Activated effector memory CD4-positive, alpha-beta T cell treated with Interleukin-2 at 50 U/mL for 16 hours (primary cell): ENCODE measurements at places on chromosomes 1 and 21.

DNA sequence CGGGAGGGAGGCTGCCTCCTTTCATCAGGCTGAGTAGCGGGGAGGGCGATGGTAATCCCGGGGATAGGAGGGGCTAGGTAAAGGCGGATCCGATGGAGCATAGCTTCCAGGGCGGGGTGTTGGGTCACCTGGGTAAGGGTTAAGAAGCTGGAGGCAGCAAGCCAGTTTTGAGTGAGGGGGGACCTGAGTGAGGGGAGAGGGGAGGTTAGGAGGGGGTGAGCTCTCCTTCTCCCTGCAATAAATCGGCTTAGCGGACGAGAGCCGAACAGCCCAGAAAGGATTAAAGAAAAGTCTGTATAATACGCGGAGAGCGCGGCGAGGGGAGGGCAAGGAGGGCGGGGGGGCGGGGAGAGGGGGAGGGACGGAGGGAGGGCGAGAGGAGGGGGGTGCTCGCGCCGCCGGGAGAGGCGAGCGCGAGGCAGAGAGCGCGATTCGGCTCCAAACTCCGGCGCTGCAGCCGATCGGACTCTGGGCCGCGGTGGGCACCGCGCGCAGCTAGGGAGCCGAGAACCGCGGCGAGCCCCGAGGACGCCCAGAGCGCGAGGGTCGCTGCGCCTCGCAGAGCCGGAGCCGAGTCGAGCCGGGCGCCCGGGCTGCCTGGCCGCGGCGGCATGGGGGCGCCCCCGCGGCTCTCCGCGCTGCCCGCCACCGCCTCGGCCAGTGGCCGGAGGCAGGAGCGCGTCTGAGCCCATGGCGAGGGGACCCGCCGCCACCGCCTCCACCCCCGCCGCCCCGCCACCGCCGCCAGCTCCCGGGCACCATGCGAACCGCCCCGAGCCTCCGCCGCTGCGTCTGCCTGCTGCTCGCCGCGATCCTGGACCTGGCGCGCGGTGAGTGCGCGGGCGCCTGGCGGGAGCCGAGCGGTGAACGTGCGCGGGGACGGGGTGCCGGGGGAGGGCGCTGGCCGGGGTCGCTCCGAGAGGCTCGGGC lies at the start of gene IGSF21:
IGSF21 (plus strand) TSS at position 430 of the 930 bp plus-strand sequence; CDS start at position 761, 331 bp downstream.
- no peak for DNase-seq

DNA sequence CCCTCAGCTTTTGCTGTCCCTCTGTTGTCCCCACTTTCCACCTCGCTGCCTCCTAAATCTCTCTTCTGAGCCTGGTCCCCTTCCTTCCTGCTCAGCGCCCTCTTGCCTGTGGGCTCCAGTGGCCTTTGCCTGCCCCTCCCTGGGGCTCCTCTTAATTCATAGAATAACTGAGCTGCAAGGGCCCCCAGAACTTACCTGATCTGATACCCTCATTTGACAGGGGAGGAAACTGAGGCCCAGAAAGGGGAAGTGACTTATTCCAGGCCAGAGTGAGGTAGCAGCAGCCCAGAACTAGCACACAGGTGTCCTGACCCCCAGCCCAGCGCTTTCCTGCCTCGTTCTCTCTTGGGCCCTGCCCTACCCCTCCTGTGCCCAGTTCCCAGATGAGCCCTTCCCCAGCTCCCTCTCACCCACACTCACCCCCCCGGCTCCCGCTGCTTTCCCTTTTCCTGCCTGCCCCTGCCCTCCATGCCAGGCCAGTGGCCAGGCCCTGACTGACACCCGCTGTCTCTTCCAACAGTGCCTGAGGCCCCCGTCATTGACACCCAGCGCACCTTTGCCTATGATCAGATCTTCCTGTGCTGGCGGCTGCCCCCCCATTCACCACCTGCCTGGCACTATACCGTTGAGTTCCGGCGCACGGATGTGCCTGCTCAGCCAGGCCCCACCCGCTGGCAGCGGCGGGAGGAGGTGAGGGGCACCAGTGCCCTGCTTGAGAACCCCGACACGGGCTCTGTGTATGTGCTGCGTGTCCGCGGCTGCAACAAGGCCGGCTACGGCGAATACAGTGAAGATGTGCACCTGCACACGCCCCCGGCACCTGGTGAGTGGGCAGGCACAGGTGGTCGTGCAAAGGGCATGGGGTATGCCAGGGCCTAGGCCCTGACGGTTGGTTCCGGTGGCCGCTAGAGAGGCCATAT lies 5.7 kb downstream of the TRIM46 start:
- no peak for DNase-seq

- no peak for DNase-seq
Measured at GRCh38 chr1:2788506-2789163, 12.9 kb downstream of the TTC34 start.

- no peak for DNase-seq
Measured at GRCh38 chr1:210770396-210770984, 363.5 kb downstream of the KCNH1 start.

DNA sequence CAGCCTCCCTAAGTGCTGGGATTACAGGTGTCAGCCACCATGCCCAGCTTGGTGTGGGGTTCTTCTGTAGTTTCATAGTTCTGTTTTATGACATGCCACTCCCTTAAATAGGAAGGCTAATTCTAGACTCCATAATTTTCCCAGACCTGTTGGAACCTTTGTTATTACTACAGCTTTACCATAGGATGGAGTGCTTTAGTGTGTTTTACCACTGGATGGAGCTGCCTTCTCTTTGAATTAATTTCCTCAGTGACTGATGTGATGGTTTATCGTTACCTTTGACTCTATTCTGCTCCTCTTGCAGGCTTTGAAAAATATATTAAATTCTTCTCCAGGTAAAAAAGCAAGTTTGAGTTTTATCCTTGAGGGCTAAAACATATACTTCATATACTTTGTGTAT lies 84.6 kb upstream of the NEK7 start:
- no peak for DNase-seq

- no peak for DNase-seq
Measured at GRCh38 chr21:30760776-30761175, 5.5 kb upstream of the KRTAP21-1 start.

DNA sequence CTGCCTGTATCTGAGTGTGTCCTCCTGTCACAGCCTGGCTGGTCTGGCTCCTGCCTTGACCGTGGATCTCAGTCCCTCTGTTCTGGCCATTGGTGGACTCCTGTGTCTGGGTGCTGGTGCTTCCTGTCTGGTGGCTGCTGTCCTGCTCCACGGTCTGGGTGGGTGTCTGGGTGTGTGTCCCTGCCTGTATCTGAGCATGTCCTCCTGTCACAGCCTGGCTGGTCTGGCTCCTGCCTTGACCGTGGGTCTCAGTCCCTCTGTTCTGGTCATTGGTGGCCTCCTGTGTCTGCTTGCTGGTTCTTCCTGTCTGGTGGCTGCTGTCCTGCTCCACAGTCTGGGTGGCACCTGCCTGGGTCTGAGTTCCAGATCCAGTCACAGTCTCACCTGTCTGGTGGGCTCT lies 4.0 kb downstream of the CRNN start:
- no peak for DNase-seq

DNA sequence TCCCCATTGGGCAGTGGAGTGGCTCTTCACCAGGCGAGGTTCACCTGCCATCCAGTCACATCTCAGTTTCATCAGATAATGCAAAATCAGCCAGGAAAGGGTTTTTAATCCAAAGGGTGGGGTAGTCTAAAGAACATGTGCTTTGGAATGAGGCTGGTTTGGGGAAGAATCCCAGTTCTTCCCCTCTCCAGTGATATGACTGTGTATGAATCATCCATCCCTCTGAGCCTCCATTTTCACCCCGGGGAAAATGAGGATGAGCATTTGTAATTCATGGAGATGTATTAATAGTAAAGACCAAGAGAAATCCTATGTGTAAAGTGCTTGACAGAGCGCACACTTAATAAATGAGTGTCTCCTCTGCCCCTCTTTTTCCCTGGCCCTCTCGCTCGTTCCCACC lies 215.1 kb upstream of the FGGY start:
- DNase-seq: no peak

GRCh38 chr1:19124273-19124672 lies 85.8 kb downstream of the UBR4 start:
- no peak for DNase-seq

DNA sequence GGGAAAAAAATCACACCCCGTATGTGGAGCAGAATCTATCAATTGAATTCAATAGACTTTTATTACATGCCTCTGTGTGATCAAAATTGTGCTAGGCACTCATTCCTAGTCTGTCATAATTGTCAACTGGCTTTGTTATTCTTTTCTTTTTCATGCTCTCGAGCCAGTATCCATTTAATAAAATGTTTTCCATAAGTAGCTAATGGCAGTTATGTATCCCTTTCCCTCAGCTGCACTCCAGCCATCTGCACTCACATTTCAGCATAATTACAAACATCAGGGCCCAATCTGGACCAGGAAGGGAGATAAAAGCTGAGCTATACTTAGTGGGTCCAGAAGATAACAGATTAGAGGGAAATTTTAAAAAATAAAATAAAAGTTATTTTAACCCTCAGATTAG lies 15.9 kb downstream of the RGS5 start:
- no peak for DNase-seq

DNA sequence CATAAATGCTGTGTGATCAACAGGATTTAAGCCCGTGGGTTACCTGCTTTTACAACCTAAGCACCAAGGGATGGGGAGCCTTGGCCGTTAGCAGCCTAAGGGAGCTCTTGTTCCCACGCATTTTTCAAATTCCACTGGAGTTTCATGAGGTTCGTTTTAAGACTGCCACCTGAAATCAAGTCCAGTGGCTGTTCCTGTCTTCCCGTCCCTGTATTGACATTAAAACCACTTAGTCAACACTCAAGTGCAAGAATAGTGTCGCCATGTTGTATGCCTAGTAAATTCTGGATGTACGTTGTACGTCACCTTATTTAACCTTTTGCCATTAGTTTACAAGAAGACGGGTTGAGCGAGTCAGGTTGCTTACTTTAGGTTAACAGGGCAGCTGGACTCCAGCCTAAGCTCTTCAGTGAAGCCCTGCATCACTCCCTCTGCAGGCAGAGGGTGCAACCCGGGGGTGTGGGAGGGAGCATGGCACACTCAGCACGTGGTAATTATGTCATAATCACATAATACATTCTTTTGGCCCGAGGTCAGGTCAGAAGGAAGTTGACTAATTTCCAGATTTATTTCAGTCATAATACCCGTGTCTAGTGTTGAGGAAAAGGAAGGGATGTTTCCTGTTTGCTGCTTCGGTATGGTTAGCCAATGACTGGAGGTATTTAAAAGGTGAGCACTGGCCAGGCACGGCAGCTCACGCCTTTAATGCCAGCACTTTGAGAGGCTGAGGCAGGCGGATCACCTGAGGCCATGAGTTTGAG lies 42.5 kb downstream of the CNST start:
- DNase-seq: no peak

DNA sequence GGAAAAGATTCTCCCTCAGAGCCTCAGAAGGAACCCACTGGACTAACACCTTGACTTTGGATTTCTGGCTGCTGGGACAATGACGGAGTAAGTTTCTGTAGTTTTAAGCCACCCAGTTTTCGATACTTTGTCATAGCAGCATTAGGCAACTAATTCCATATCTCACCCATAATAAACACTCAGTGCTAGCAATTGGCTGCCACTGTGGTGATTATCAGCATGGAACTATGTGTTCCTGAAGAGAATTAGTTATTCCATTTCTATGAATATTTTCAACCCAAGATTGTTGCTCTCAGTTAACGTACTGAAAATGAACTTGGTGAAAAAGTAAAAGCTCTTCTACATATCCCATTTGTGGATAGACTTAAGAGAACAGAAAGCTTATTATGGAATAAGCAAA lies 299.3 kb downstream of the DISC1 start:
- DNase-seq: no peak

DNA sequence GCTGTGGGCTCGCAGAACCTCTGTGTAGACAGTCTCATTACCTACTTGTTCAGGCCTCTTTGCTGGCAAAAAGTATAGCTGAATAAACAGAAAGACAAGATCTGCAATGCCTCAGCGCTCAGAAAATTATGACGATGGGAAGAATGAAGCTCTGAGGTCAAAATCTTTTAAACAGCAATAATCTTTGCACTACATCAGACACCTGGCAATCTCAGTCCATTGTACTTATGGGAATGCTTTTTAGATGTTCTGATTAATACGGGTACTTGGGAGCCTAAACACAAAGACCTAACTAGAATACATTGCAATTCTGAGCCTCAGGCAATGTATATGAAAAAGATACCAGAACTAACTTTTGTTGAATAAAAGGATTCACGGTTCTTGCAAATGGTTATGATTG lies 410.7 kb downstream of the SMYD3 start:
- no peak for DNase-seq

DNA sequence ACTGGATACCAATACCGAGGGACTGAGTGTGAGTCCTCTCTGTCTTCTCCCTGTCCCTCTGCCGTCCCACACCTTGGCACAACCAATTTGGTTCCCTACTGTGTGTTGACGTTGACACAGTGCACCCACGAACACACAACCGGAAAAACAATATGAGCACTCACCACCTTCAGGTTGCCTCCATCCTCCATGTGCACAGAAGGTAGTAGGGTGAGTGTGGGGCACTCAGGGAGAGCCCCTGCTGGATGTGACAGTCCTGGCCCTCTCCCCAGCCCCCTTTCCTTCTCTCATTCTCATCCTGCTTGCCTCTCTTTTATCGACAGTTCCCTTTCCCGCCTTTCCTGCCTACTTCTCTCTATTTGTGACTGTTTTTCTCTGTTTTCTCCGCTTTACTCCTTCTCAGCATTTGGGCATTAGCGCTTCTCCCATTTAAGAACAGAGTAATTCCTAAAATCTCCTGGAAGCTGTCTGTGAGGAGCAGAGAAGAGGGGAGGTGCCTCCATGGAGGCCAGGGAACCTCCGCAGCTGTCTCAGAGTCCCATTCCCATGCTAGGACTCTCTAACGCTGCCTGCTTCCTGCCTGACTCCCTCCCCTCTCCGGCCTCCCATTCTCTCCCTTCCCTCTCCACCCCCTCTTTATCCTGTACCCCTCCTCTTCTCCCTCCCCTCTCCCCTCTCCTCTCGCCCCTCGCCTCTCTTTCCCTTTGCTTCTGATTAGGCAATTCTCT lies 16.4 kb downstream of the CADM3 start:
- no peak for DNase-seq

DNA sequence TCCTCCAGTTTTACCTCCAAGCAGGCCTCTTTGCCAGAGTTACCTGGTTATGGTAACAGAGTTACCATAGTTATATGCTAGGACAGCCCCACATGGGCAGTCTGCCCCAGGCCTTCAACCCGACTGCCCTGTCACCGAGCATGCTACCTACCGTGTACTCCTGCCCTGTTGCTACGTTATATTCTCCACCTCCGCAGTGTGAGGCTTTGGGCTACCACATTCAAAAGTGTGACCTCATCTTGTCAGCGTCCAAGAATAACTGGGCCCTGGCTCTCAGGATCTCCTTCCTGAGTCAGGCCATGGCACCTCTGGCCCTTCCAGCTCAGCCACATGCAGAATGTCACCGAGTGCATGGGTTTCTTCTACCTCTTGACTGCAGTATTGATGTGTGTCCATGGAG lies 8.9 kb downstream of the MAPKAPK2 start:
- DNase-seq: no peak

DNA sequence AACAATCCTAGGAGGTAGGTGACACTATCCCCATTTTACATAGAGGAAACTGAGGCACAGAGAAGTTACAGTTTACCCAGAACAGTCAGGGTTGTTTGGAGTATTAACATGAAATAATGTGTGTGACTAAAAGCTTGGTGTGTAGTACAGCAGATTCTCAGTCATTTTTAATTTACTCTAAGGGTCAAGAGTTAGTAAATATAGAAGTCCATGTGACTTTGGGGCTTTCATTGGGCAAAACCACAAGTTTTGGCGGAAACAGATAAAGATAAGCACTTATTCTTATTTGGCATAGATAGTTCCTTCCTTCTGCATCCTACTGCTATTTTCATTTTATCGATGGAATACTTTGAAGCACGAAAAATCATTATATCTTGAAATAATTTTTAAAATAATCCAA lies 128.5 kb downstream of the DNM3 start:
- DNase-seq: no peak

- no peak for DNase-seq
Measured at GRCh38 chr1:221729771-221730330, 12.0 kb downstream of the DUSP10 start.
